ENCODE measurements at places on chromosomes 3 and 15.

- DNase-seq = no peak
These were observed 5.4 kb upstream of the SLC6A6 start for GRCh38 chr3:14397046-14397445.

DNA sequence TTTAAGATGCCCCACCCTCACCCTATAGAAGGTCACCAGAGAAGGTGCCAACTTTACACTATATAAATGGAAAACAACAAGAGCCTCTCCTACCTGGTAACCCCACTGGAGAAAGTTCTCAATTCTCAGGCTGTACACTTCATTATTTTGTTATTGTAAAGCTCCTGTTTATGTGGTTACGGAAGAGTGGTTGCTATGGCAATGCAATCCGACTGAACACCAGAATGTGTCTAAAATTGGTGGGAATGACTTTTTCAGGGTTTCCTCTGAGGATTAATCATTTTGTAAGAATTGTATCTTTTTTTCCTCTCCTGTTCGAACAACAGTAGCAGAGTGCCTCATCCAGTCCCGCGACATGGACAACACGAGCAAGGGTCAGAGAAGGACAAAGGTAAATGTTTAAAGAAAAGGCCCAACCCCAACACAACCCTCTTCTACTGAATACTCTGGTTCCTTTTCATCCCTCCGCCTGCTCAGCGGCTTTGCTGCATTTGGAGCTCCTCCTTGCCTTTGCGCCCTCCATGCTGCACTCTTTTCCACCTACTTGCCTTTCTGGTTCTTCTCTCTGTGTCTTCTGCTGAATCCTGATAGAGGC lies 45.3 kb downstream of the DGKG start:
- DNase-seq = no peak

DNA sequence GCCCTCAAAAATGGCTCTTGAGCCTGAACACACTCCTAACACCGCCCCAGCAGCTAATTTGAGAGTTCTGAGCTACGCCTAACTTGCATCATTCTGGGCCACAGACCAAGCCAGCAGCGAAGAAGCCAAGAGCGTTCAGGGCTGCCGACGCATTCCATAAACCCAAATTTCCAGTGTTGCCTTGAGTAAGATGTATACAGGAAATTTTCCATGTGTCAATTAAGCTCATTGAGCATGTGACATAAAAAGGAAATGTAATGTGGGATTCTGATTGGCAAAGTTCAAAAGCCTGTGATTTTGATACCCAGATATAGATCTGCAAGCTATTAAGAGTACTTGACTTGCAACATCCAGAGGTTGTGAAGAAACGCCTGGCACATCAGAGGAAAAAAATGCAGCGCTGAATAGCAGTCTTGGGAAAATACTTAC lies 148.6 kb upstream of the NR2F2 start:
- no peak for DNase-seq

DNA sequence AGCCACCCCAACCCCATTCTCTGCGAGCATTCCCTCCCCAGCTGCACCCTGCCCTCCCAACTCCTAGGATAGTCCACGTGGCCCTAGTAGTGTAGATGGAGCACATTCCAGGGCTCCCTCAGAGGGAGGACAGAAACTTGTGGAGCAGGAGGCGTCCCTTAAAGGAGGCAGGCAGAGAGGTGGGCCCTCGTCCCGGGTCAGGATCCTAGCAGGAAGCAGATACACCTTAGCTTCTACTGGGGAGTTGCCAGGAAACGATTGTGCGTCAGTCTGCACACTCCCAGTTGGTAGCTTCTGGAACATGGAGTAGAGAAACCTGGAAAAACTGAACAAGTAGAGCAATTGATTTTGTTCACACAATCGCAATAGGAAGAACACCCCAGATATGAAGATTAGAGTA lies 43.9 kb upstream of the KLHL25 start:
- no peak for DNase-seq

DNA sequence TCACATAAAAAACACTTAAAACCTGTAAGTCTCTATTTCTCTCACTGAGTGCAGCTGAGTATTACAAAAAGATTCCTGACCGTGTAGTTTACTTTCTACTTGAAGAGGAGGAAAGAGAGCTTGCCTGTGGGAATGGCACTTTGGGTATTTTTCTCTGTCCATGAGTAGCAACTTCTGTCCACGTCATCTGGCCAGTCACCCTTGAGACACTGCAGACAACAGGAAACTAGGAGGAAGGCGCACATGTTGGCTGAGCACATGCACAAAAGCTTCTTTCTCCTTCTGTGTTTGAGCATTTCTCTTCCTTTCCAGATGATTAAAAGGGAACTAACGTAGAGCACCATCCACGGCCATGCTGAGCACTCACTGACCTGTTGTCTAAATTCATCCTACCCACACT lies 19.7 kb downstream of the STARD5 start:
- no peak for DNase-seq

DNA sequence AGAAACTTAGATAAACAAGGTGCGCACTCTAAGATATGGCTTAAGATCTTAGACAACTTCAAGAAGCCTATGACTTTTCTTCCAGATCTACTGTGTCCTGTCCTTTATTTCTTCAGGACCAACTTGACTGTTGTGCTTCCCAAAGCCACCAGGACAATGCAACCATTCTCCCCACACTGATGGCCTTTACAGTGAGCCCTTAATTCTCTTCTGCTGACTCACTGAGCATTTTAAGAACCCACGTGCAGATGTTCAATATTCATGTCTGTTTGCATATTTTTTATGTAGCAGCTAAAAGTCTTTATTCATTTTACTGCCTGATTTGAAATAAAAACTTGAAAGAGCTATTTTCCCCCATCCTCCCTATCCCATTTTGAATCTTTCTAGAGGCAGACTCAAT lies 103.3 kb upstream of the SLC2A2 start:
- no peak for DNase-seq

DNA sequence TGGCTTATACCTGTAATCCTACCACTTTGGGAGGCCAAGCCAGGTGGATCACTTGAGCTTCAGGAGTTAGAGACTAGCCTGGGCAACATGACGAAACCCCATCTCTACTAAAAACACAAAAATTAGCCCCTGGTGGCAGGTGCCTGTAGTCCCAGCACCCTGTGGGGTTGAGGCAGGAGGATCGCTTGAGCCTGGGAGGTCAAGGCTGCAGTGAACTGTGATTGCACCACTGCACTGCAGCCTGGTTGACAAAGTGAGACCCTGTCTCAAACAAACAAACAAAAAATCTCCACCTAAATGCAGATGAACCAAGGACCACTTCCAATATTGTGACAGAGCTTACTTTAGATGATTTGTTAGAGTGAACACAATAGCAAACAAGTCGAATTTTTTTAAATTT lies 53.7 kb downstream of the TP53BP1 start:
- DNase-seq = no peak

- no peak for DNase-seq
These were observed 19.2 kb upstream of the CPOX start for GRCh38 chr3:98612587-98612986.

GRCh38 chr3:110352841-110353604 lies 718.6 kb upstream of the NECTIN3 start:
- no peak for DNase-seq

GRCh38 chr3:153970741-153971347 lies 150.3 kb upstream of the ARHGEF26 start:
- no peak for DNase-seq

DNA sequence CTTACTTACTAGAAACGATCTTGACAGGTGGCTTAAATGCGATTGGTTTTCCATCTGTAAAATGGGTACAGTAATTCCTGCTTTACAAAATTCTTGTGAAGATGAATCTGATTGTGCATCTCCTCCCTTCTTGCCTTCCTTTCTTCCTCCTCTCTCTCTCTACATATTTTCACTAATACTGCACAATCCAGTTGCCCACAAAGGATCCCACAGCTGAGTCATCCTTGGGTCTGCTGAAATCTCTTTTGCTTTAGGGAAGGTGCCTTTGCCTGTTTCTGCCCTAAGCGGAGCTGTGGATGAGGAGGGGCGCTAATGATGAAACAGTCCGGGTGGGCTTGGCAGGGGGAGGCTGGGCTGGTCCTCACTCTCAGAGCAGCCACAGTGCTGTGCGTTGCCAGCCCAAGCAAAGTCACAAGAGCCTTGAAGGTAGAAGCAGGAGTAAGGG lies 46.1 kb downstream of the AMOTL2 start:
- no peak for DNase-seq

DNA sequence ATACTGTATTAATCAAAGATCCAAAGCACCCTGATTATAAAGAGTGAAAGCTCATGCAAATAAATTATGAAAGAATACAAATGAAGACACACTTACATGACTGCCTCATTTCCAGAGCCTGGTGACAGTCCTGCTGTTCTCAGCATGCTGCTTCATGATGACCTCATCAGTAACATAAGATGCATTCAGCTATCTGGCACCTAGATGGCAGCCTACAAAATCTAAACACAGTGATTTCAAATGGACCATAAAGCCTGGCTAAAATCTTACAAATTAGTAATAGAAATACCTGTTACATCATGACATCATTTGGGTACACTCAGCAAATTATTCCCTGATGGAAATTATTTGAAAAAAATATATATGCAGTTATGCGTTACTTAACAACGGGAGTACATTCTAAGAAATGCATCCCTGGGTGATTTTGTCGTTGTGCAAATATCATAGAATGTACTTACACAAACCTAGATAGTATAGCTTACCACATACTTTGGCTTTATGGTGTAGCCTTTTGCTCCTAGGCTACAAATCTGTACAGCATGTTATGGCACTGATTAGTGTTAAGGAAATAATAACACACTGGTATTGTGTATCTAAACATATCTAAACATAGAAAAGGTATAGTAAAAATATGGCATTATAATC lies 207.2 kb downstream of the EPHA3 start:
- no peak for DNase-seq

DNA sequence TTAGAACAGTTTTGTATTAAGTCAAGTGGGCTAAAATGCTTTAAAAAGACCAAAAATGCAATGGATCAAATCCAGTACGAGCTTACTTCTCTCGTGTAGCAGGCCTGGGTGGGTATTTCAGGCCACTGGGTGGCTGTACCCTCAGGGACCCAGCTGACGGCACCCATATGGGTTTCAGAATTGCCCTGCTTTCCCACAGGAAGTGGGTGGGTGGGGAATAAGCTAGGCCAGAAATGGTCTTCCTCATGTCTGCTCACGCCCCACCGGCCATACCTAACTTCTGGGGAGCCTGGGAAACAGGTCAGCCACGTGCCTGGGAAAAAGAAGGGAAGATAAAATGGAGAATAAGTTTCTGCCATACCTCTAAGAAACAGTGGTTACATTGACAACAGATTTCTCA lies 20.3 kb downstream of the GPR160 start:
- no peak for DNase-seq

- no peak for DNase-seq
These were observed 164.5 kb downstream of the RORA start for GRCh38 chr15:61064651-61065050.

GRCh38 chr3:140085001-140085400 lies 150.0 kb downstream of the CLSTN2 start:
- DNase-seq = no peak

DNA sequence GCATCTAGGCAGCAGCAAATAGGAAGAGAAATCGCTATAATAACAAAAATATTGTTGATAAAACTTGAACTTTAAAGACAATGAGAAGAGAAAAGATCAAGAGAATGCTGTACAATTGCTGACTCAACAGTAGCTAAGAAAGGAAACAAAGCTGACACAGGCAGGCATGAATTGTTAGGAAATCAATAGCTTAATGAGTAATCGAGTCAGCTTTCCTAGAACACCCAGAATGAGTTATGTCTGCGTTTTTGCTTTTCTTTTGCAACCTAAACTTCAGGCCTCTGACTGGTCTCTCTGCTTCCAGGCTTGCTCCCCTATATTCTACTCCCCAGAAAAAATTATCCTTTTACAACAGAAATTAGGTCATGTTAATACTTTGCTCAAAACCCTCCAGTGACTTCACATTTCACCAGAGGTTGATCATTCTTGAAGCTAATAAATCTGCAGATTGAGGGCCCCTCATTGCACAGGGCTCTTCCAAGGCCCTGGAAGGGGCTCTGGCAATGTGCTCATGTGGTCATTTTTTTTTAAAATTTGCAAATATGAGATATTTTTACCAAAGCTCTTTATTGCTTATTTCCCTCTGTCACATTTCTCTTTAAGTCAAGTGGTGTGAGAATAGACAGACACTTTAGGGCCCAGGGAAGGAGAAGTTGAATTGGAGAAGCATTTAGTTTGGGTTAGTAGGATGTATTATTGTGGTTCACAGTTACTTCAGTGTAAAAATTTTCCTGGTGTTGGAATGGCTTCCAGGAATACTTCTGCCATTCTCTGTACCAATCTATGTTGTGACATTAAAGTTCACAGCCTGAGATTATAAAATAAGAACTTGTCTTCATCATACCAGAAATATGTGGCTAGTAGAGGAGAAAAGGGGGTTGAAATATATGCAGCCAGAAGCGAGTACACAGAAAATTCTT lies 116.3 kb downstream of the TMCO5A start:
- no peak for DNase-seq

- no peak for DNase-seq
These were observed 140.0 kb upstream of the MEF2A start for GRCh38 chr15:99425657-99426301.

DNA sequence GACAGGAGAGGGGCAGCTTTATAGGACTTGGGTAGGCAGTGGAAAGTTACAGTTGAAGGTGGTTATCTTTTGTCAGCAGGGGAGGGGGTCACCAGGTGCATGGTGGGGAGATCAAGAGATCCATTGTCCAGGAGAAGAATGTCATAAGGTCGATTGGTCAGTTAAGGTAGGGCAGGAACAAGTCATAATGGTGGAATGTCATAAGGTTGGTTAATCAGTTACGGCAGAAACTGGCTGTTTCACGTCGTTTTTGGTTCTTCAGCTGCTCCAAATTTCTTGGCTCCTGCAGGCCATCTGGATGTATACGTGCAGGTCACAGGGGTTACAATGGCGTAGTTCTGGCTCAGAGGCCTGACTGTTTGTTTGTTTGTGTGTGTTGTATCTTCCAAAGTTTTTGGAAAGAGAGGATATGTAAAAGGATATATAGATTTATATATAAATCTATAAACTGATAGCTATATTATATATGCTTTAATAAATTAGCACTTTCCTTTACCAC lies 565.1 kb downstream of the ZNF385D start:
- DNase-seq = no peak

GRCh38 chr3:72372161-72372560 lies 476.1 kb downstream of the SHQ1 start:
- DNase-seq = no peak

- DNase-seq = no peak
These were observed 404.5 kb downstream of the PDCD6IP start for GRCh38 chr3:34202975-34203374.

GRCh38 chr3:190746531-190746930 lies 116.0 kb downstream of the GMNC start:
- no peak for DNase-seq
